ENCODE measurements at places on chromosomes 7 and 10.

GRCh38 chr10:93412801-93413200 is 69.3 kb downstream of the MYOF start:
- peak overlapping the region; percentile 18 for H3K27ac ChIP-seq
- no peaks in the 10 kb centered on the region for H3K27me3 ChIP-seq
- no peaks in the 10 kb centered on the region for H3K36me3 ChIP-seq

GRCh38 chr7:155856656-155857055 is 44.4 kb upstream of the SHH start:
- H3K4me1 ChIP-seq: no peaks in the 10 kb centered on the region
- H3K36me3 ChIP-seq: no peaks in the 10 kb centered on the region
- peaks cover 3% of the 10 kb centered on the region for H3K27me3 ChIP-seq
- DNase-seq: no peak
- H3K4me3 ChIP-seq: no peak overlapping the region

- H3K27me3 ChIP-seq: peaks cover 6% of the 10 kb centered on the region
- peaks cover 26% of the 10 kb centered on the region for H3K4me1 ChIP-seq
- DNase-seq: no peak
- H3K36me3 ChIP-seq: no peaks in the 10 kb centered on the region
Measured at GRCh38 chr7:29289156-29290021, 94.8 kb downstream of the CHN2 start.

DNA sequence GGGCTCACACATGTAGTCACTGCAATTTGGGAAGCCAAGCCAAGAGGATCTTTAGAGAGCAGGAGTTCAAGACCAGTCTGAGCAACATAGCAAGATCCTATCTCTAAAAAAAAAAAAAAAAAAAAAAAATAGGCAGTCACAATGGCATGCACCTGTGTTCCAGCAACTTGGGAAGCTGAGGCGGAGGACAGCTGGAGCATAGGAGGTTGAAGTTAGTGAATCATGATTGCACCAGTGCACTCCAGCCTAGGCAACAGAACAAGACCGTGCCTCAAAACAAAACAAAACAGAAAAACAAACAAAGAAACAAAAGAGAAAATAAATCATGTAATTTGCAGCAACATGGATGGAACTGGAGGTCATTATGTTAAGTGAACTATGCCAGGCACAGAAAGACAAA is 33.6 kb upstream of the BICC1 start:
- no peak overlapping the region for H3K27ac ChIP-seq
- H3K27me3 ChIP-seq: peaks cover 13% of the 10 kb centered on the region
- no peaks in the 10 kb centered on the region for H3K4me1 ChIP-seq
- DNase-seq: no peak
- H3K36me3 ChIP-seq: no peaks in the 10 kb centered on the region
- H3K4me3 ChIP-seq: no peak overlapping the region

- no peak for DNase-seq
- H3K27me3 ChIP-seq: peaks cover 5% of the 10 kb centered on the region
- peaks cover 2% of the 10 kb centered on the region for H3K36me3 ChIP-seq
- no peak overlapping the region for H3K27ac ChIP-seq
- H3K4me3 ChIP-seq: no peak overlapping the region
- H3K4me1 ChIP-seq: no peaks in the 10 kb centered on the region
Measured at GRCh38 chr10:33863352-33863751, 528.9 kb upstream of the NRP1 start.

GRCh38 chr7:145471883-145472282 is 636.0 kb upstream of the TPK1 start:
- no peaks in the 10 kb centered on the region for H3K36me3 ChIP-seq
- no peak overlapping the region for H3K27ac ChIP-seq
- no peak overlapping the region for H3K4me3 ChIP-seq
- no peaks in the 10 kb centered on the region for H3K4me1 ChIP-seq
- DNase-seq: no peak

GRCh38 chr7:85000735-85001350 is 186.0 kb downstream of the SEMA3D start:
- no peaks in the 10 kb centered on the region for H3K36me3 ChIP-seq
- no peaks in the 10 kb centered on the region for H3K4me1 ChIP-seq

- peak; percentile 48 for DNase-seq
- H3K27ac ChIP-seq: peak overlapping the region; percentile 98
- H3K27me3 ChIP-seq: no peaks in the 10 kb centered on the region
- H3K4me3 ChIP-seq: peak overlapping the region; percentile 73
- peaks cover 34% of the 10 kb centered on the region for H3K4me1 ChIP-seq
Measured at GRCh38 chr7:94050046-94050445, 45.9 kb upstream of the BET1 start.

DNA sequence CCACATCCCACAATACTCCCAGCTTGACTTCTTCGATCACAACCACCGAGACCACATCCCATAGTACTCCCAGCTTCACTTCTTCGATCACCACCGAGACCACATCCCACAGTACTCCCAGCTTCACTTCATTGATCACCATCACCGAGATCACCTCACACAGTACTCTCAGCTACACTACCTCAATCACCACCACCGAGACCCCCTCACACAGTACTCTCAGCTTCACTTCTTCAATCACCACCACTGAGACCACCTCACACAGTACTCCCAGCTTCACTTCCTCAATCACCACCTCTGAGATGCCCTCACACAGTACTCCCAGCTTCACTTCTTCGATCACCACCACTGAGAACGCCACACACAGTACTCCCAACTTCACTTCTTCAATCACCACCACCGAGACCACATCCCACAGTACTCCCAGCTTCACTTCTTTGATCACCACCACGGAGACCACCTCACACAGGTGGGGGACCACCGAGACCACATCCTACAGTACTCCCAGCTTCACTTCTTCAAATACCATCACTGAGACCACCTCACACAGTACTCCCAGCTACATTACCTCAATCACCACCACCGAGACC is 8.6 kb downstream of the MUC3A start:
- H3K4me1 ChIP-seq: no peaks in the 10 kb centered on the region
- H3K36me3 ChIP-seq: no peaks in the 10 kb centered on the region
- no peak for DNase-seq
